ENCODE measurements at places on chromosomes 2 and 18.

DNA sequence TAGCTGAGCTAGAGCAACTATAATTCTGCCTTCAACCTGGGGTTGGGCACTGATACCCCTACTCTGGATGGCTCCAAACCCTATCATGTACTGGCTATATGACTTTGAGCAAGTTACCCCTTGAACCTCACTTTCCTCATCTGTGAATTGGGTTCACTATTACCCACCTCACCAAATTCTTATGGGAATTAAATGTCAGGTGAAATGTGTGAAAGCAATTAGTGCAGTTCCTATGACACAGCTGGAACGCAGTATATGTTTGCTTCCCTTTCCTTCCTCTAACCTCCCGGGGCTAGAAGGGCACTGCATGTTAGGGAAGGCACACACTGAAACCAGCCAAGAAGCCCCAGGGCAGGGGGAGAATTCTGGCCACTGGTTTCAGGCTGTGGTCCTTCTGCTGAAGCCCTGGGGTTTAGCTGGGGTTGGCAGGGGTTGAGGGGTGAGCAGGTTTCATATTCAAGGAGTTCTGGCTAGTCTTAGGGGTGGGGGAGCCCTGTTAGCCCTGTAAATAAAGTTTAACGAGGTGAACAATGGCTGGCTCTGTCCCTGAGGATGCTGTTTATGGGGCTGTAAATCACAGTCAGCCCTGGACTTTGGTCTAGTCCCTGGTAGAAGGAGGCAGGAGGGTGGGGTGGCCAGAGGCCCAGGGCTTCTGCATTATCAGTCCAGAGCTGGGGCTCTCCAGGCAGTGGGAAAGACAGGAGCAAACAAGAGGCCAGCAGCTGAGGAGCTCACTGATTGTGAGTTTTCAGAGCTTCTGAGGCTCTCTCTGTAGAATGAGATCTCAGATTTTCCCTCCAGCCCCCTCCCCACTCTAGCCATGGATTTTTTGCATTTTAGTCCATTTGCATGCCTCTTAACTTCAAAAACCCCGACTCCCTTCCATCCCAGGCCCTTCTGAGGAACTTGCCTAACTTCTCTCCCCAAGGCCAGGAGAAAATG, 8.0 kb downstream of the PKDCC start:
- DNase-seq, result no peak

DNA sequence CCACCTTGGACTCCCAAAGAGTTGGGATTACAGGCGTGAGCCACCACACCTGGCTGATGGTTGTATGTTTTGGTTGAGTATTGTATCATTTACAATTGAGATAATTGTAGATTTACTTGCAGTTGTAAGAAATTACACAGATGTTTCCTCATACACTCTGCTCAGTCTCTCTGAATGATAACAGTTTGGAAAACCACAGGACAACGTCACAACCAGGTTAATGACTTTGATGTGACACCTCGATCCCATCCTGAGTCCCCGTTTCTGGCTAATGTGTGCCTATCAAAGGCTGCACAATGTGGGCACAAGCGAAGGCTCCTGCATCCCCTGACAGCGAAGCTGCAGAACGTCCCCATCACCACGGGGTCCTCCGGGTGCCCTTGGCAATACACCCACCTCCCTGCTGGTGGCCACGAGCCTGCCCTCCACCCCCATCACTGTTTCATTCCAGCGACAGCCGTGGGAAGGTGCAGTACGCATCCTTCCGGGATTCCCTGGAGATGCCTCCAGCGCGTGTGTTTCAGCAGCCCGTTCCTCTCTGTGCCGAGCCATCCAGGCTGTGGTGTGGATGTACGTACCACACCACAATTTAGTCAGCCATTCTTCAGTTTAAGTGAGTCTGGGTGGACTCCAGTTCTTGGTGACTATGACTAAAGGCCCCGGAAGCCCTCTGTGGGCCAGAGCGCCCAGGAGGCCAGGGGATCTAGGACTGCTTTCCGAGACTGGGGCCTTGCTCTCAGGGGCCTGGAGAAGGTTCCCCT, 4.3 kb upstream of the PDCD1 start:
- no peak for DNase-seq

DNA sequence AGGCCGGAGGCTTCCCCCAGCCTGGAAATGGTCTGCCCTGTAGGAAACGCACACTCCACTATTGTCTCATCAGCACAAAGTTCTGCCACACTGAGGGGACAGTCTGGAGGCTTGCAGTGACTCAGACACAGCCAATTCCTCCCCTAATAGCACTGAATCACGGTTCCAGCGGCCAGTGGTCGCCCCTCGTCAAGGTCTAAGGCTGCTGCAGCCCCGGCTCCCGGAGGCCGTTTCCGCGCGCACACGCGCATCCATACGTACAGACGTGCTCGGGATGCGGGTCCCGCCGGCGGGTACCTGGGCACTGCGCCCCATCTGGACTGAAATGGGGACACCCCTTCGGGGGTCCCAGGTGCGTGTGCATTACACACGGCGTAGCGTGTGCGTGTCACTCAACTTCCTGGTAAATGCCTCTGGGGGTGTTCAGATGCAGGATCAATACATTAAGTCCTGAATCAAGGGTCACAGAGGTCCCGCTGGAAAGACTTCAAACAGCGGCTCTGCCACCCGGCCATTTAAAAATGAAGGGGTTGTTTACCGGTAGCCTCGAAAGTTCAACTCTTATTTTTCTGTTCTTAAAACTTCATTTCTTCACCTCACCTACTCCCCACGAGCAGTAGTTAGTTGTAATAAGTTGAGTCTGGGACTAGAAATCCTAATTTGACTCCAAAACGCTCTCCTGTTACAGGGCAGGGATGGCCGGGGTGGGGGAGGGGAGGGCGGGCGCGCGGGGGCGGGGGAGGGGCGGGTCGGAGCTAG, 572 bp upstream of the ZNF516 start:
- peak; percentile 22 for DNase-seq

DNA sequence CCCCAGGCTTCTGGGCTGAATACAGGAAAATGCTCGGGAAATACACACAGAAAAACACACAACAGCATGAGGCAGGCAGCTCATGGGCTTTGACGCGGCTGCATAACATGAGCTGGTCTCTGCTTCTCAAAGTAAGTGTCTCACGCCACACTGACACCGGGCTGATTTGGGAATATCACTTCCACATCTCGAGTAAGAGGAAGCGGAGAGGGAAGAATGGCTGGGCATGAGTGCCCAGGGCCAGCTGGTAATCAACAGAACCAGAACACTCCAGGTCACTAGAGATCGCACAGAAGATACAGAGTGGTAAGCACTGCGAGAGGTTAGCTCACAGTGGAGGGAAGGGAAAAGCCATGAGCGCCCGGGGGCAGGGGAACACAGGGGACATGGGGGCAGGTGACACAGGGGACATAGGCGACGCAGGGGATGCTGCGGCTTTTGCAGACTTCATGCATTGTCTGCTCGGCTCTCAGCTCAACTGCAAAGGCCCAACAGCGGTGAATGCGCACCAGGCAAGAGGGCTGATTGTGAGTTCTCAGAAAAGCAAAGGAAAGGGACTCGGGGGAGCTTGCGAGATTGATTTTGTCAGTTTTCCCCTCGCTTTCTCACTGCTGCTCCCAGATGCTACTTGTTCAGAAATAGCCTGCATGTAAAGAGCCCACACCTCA, 141.4 kb downstream of the MBP start:
- DNase-seq, result no peak

DNA sequence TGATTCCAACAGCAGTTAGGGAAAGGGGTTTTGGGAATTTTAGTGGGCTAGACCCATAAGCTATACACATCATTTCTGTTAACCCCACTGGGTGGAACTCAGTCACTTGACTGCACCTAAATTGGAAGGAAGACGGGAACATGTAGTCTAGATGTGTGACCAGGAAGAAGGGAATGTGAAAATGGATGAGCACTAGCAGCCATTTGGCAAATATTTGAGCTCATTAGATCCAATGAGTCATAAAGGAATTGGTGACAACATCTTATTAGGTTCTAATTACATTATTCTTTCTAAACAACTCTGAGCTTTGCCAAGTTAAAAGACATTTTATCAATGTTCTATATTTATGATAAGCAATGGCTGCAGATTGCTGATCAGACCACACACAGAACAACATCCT, 400.6 kb downstream of the IRS1 start:
- no peak for DNase-seq

- DNase-seq, result no peak
These were observed 110.9 kb downstream of the NAB1 start for GRCh38 chr2:190759749-190760213.

DNA sequence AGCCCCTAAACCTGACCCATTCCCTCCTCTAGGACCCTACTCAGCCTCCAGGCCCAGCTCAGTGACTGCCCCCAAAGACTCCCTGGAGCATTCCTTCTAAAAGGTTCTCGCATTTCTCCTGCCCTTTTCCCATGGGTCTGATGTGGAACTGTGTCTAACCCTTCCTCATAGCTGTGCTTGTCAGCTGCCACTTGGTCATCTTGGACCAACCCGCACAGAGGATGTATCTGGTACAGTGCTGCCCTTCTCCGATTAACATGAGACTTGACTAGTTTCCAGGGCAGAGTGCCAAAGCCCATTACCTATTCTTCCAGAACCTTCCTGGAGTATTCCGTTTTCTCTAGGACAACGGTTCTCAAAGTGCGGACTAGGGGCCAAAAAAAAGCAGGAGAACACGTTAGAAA, 518 bp upstream of the NFU1 start:
- no peak for DNase-seq

GRCh38 chr2:224997802-224998201, 44.5 kb downstream of the DOCK10 start:
- DNase-seq, result peak; percentile 24

- DNase-seq, result no peak
These were observed 356.1 kb upstream of the ZC3H15 start for GRCh38 chr2:186129767-186130581.

GRCh38 chr2:190930411-190930810, 49.8 kb downstream of the GLS start:
- DNase-seq, result no peak

GRCh38 chr2:70141902-70142589, 48.8 kb downstream of the C2orf42 start:
- DNase-seq, result no peak

- no peak for DNase-seq
These were observed 25.6 kb upstream of the ZC3H15 start for GRCh38 chr2:186460465-186460864.

DNA sequence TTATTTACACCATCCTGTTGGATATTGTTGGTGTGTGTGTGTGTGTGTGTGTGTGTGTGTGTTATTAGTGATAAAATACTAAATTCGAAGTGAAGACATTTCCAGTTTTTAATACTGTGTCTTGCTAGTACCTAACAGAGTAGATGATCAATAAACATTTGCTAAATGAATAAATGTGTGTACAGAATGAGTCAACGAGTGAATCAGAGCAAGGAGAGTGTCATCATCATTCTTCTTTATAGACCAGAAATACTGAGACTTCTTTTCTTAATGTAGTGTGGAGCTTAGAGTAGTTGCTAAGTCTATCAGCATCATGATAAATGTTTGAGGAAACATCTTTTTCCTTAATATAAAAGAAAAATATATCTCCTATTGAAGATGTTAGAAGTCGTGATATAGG, 169.7 kb upstream of the SATB2 start:
- DNase-seq, result no peak

- peak; percentile 34 for DNase-seq
These were observed 26.3 kb downstream of the B4GALT6 start for GRCh38 chr18:31657823-31658669.

DNA sequence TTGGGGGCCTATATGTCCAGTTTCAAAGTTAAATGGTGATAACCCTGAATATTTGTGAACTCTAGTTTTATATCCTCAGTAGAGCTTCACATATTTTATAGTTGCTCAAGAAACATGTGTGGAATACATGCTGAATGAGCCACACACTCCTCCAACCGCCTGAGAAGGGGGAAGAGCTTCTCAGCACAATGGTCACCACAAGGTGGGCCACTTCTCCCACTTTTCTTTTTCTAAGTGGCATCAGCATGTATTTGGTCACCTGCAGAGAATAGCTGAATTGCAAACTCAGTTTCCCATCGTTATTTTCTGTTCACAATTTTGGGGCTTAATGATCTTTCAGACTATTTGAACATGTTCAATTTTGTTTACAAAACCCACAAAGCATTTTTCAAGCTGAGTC, 340.5 kb downstream of the PARD3B start:
- DNase-seq, result no peak

- DNase-seq, result no peak
These were observed 459.3 kb downstream of the GALR1 start for GRCh38 chr18:77708826-77709506.

DNA sequence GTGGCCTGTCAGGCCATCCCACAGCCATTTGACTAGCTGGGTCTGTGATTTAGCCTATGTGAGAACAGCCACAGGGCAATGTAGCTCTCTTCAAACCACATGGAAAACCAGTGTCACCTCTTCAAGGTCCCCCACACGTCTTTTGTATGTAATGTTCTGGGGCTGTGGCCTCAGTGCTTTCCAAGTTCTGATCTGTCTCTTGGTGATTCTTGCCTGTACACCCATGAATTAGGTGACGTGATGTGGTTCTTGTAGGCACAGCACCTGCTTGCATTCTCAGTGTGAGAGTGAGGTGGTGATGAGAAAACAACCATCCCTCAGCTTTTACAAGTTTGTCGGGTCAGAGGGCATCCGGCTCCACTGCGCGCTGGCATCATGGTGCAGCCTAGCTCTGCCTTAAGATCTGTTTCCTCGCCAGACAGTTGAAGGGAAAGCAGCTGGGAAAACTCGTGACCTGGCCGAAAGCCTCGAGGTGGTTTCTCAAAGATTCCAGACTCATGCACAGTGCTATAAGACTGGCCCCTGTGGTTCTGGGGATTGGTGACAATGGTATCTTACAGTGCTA, 125.8 kb downstream of the TANC1 start:
- DNase-seq, result peak; percentile 42

- DNase-seq, result no peak
These were observed 456.2 kb upstream of the TCF4 start for GRCh38 chr18:56044239-56044638.

DNA sequence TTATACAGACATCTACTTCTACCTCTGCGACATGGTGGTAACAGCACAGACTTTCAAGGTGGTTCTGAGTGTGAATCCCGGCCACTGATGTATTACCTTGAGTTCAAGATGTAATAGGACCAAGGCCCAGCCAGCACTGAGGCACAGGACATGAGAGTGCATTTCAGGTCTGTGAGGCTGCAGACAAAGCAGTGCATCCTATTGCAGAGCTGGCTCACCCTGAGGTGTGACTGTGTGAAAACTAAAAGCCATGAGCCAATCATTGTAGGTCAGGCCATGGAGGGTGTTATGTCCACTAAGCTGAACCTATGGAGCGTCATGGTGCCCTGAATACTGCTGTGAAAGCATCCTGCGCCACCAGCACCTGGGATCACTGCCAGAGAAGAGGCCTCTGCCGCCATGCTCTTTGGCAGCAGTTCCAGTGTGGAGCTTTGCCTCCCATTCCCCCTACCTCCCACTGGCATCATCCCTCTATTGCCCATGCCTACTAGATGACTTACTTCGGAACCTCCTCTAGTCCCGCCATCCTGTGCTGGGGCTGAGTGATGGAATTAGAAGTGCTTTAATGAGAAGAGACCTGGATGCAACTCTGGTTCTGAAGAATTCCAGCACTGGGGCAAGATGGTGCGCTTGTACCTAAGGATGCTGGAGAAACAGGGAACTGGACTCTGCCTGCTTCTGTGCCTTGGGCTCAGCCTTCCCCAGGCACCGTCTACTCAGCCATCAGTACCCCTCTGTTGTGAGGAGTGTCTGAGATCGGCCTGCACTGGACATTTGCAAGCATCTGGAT, 112.0 kb upstream of the RMDN2 start:
- no peak for DNase-seq

- no peak for DNase-seq
These were observed 173.5 kb upstream of the CTAGE1 start for GRCh38 chr18:22591222-22591621.

- peak; percentile 61 for DNase-seq
These were observed 189.8 kb downstream of the SNTG2 start for GRCh38 chr2:1140389-1141003.

GRCh38 chr2:222421626-222422025, 2.7 kb upstream of the SGPP2 start:
- DNase-seq, result no peak
